Natural killer cell treated with Interleukin-12 subunit alpha and Interleukin-12 subunit beta and Interleukin-15 and Interleukin-18, amount 100 ng/mL, for 72 hours (primary cell): ENCODE measurements at places on chromosomes 16 and 17.
A peak's percentile ranks its signal among the peaks of the same experiment; 100 is the strongest.

GRCh38 chr17:72810991-72811508, 281.4 kb downstream of the SLC39A11 start:
- DNase-seq = no peak

DNA sequence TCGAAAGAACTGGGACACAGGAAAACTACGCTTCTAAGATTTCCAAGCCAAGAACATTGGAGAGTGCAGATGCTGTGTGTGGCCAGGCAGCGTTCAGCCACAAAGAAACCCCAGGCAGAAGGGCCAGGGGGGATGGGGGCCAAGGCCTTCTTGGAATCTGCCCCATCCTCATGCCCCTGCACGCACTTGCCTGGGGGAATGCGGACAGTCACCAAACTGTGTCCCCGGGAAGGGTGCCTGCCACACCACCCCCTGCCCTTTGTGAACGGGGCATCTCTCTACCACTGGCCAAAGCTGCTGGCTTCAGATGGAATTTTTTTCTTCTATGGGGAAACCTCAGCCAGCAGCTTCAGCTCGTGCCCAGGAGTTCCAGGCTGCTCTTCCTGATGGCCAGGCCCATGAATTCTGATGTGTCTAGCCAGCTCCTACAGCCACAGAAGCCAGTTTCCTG, 32.0 kb upstream of the DNAH17 start:
- DNase-seq = no peak

DNA sequence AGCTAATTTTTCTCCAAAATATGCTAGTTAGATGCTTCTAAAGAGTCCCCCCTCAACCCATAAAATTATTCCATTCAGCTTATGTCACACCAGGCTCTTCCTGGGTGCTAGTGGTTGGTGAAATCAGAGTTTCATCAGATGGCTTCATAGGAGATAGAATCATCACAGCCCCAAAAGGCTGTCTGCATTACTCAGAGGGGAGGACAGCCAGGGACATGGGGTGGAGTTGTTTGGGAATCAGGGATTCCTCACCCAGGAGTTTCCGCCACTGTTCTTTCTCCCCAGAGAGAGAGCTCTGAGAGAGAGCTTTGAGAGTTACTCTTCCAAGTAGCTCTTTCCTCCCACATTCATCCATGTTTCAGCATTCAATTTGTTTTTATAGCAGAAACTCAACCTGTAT, 288 bp upstream of the KRT34 start:
- peak; percentile 49 for DNase-seq

GRCh38 chr17:32909787-32910369, 18.1 kb upstream of the TMEM98 start:
- DNase-seq = peak; percentile 74

DNA sequence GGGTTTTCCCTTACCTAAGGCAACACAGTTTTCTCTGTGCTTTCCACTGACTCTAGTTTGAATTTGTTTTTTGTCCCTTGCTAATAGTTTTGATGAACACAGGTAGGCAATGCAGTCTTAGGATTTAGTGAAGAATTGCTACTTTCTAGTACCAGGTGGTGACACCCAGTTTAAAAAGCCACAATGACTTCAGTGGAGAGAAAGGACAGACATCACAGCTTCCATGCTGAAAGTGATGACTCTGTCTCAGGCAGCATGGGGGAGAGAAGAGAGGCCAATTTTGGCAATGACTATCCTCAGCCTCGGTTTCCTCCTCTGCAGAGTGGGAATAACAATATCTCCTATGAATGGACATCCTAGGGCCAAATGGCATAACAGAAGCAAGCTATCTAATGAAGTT, 118.8 kb downstream of the AXIN2 start:
- DNase-seq = no peak

DNA sequence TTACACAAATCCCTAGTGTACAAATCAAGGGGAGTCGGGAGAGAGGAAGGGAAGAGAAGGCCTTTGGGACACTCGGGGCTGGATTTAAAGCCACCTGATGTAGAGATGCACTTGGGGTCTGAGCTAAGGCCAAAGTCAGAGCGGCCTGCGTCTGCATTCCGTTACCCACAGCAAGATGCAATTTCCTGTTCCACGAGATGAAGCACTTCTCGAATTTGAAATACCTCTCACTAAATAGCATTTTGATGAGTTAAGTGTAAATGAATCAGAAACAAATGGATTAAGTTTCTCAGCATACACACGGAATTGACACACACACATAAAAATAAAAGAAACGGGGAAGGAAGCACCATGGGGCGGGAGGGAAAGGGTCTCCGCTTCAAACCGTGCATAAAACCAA, 386.0 kb downstream of the SOX9 start:
- no peak for DNase-seq

DNA sequence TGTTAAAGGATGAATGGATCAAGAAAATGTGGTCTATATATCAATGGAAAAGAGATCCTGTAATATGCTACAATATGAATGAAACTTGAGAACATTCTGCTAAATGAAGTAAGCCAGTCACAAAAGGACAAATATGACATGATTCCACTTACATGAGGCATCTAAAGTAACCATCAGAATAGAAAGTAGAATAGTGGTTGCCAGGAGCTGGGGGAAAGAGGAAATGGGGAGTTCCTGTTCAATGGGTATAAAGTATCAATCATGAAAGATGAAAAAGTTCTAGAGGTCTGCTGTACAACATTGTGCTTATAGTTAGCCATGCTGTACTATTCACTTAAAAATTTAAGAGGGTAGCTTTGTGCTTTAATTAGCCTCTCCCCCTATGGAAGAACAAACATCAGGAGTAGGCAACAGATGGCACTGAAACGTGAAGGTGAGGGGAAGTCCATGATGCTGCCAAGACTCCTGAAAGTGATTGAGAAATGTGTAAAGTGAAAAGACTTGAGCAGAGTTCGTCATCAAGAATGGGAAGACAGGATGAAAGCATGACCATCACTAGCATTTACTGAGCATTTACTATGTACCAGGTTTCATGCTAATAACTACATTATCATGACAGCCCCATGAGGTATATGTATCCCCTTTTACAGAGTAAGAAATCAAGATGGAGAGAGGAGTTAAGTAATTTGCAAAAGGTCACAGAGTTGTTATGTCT, 167.2 kb downstream of the CYB561 start:
- DNase-seq = no peak

DNA sequence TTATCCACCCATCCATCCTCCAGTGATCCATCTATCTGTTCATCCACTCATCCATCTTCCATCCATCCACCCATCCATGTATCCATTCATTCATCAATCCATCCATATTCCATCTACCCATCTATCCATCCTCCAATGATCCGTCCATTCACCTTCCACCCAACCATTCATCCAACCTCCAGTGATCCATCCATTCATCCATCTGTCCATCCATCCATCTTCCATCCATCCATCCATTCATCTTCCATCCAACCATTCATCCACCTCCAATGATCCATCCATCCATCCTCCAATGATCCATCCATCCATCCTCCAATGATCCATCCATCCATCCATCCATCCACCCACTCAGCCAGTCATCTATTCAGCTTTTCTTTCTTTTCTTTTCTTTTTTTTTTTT, 156.5 kb upstream of the WSCD1 start:
- no peak for DNase-seq

DNA sequence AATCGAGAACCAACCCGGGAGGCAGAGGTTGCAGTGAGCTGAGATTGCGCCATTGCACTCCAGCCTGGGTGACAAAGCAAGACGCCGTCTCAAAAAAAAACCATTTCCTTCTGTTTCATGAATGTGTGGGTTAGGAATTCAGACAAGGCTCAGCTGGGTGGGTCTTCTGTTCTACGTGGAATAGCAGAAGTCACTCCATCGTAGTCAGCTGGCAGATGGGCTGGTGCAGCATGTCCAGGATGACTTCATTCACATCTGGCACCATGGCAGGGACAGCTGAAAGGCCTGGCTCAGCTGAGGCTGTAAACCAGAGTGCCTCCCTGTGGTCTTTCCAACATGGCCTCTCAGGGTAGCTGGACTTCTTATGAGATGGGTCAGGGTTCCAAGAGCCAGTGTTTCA, 89.0 kb downstream of the C17orf67 start:
- no peak for DNase-seq

GRCh38 chr17:77666881-77667395, 291.6 kb upstream of the TNRC6C start:
- DNase-seq = peak; percentile 68

- no peak for DNase-seq
Observed at GRCh38 chr16:53822936-53823529, 119.1 kb downstream of the FTO start.

- DNase-seq = no peak
Observed at GRCh38 chr17:31374094-31374447, 17.4 kb upstream of the RAB11FIP4 start.
